ENCODE measurements at places on chromosomes 2 and 18. TPM values are rescaled to one million over a fixed set of nuclear protein-coding genes. Genes with fewer than 3 reads are reported as not detected.

DNA sequence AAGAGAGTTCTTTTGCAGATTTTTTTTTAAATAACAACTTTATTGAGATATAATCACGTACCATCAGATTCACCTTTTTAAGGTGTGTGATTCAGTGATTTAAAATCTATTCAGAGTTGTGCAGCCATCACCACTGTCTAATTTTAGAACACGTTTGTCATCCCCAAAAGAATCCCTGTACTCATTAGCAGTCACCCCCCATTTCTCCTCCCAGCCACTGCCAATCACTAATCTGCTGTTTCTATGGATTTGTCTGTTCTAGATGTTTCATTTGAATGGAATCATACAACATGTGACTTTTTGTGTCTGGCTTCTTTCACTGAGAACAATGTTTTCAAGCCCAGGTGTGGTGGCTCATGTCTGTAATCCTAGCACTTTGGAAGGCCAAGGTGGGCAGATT, 55.4 kb upstream of the RAPH1 start:
- no peaks in the 10 kb centered on the region for H3K4me1 ChIP-seq
- no peak overlapping the region for H3K4me3 ChIP-seq
- no peak for DNase-seq

DNA sequence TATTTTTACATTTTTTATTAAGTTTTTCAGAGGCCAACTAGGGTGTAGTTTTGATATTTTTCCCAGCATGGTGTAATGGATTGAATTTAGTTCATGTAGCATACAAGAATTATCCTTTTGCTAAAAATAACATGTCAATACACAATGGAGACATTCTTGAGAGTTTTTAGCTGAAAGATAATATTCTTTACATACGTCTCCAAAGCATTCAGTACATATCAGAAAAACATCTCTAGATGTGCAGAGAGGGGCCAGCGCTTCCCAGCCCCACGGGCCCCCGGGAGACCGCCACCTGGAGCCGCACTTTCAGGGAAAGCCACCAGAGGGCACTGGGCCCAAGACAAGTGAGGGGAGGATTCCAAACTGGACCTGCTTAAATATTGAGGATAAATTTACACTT, 499.4 kb downstream of the GALR1 start:
- no peaks in the 10 kb centered on the region for H3K36me3 ChIP-seq
- no peak overlapping the region for H3K27ac ChIP-seq
- no peaks in the 10 kb centered on the region for H3K4me1 ChIP-seq
- DNase-seq = no peak
- H3K27me3 ChIP-seq = no peaks in the 10 kb centered on the region

- no peaks in the 10 kb centered on the region for H3K36me3 ChIP-seq
- no peaks in the 10 kb centered on the region for H3K27me3 ChIP-seq
- H3K4me1 ChIP-seq = no peaks in the 10 kb centered on the region
- no peak for DNase-seq
- no peak overlapping the region for H3K4me3 ChIP-seq
Observed at GRCh38 chr2:57886161-57886786, 160.3 kb upstream of the VRK2 start.

ZFAND2B gene
- total RNA-seq = 49.8 TPM

DNA sequence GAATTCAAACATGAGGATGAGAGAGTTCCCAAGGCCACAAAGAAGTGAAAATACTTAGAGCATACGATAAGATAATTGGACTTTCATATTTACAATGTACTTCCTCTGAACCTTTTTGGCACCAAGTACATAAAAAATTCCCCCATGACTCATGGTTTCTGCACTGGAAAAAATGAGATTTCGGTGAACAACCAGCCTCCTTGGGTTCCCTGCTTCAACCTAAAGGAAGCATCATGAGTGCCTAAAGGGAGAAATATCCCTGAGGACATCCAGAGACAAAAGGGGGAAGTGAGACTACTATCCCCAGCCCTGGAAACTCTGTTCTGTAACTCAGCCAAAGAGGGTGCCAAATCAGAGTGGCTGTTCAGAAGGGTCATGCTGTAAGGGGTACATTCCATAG, 562.7 kb upstream of the SLC39A10 start:
- H3K4me3 ChIP-seq = no peak overlapping the region
- H3K36me3 ChIP-seq = no peaks in the 10 kb centered on the region
- no peak overlapping the region for H3K27ac ChIP-seq
- H3K27me3 ChIP-seq = no peaks in the 10 kb centered on the region
- no peak for DNase-seq

DNA sequence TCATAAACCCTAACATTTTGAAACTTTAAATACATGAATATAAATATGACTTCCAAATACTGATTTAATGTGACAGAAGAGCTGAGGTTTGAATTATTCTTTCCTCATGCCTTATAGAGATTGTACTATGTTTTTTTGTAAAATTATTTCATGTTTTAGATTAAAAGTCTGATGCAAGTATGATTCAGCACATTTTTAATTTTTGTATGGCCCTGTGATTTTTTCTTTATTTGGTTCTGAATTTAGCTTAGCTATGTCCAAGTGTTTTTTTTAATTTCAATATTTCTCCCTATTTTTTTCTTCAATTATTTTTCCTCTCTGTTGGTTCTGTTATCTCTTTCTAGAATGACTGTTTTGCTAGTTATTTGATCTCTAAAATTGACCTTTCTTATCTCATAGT, 552.1 kb downstream of the XIRP2 start:
- no peak overlapping the region for H3K4me3 ChIP-seq
- no peak for DNase-seq
- H3K4me1 ChIP-seq = no peaks in the 10 kb centered on the region
- H3K27ac ChIP-seq = no peak overlapping the region
- no peaks in the 10 kb centered on the region for H3K27me3 ChIP-seq

DNA sequence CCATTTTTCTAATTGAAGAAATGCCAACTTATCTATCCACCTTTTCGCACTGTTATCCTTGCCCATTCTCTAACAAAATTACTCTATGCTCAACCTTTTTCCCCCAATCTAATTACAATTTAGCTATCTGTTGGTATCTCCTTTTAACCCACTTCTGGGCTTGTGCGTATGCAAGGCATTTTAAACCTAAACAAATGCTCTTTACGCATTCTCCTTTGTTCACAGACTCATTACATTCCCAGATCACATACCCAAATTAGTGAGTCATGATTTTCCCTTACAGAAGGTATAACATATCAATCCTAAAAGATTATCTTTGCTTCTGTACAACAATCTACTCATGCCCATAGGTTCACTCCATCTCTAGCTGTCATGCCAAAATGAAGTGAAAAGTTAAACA, 71.7 kb upstream of the LYPD1 start:
- H3K4me1 ChIP-seq = no peaks in the 10 kb centered on the region
- H3K27me3 ChIP-seq = no peaks in the 10 kb centered on the region
- no peak for DNase-seq
- no peaks in the 10 kb centered on the region for H3K36me3 ChIP-seq
- H3K27ac ChIP-seq = no peak overlapping the region

MAPK4 gene
- total RNA-seq = not detected

TTLL4 gene
- 40.5 TPM for total RNA-seq
